ENCODE measurements at places on chromosomes 1 and 21.
A peak's percentile ranks its signal among the peaks of the same experiment; 100 is the strongest.

DNA sequence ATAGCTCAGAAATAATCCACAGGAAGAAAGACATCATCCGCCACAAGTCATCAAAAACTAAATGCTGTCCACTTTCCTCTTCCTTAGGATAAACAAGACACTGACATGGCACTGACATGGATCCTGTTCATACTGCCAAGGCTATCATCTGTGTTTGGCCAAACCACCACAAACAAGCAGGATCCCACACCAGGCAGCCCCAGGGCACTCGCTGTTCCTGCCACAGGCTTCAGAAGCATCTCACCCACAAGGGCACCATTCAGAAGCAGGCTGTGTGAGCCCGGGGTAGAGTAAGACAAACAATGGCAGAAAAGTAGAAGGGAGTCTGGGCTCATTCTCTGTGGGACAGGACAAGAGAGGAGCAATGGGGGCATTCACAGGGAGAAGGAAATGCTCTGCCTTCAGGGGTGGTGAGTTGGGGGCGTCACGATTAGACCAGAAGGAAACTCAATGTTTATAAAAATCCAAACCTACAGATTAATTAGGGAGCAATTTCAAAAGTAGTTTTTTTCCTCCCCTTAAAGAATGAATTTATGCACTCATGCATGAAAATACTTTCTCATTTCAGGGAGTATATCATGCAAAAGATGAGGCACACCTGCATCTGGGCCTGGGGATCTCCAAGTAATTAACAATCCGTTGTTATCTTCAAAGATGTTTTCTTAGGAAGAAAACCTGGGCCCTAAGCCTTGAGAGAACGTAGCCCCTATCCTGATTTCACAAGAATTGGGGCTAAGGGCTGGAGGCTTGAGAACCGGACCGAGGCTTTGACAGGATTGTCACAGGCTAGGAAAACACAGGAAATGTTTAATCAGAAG, 43.3 kb upstream of the ATP1A1 start:
- no peak for DNase-seq

DNA sequence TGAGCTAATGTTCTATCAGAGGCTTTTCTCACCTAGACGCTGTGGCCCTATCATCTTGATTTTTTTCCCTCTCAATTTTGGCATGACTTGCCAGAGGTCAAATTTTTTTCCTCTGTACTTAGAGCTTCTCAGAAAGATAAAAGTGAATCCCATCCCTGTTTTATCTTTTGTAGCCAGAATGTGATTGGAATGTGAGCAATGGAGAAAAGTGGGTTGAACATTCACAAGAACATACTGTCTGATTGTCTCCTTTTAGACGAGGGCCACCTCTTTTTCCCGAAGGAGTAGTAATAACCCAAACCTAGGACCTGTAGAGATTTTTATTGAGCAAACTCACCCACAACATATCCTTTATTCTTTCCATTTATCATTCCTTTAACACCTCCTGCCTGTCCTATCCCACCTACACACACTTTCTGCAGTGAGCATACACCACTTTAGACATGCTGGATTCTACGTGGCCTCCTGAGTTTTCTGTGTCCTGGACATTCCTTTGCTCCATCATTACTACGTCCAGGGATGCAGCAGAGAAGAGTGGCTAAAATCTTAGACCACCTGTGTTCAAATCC, 15.9 kb downstream of the S100A10 start:
- DNase-seq: no peak

- no peak for DNase-seq
Observed at GRCh38 chr1:158961178-158961577, 29.8 kb downstream of the PYHIN1 start.

GRCh38 chr21:32306021-32306780, 7.5 kb downstream of the MRAP start:
- DNase-seq: no peak

DNA sequence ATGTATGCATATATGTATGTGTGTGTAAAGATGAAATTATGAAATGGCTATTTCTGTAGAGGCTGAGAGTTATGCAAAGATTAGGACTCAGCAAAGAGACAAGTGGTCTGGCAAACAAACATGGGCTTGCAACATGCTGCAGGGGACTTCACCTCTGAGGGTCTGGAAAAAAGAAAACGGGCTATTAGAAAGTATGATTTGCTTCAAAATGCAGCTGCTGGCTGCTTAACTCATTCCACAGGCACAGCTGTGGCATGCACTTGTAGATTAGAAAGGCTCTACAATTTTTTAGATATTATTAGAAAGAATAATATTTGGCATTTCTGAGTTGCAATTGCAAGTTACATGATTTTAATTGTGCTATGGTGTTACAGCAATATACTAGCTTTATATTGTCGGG, 90.4 kb downstream of the ADAMTS1 start:
- no peak for DNase-seq

- peak; percentile 88 for DNase-seq
Observed at GRCh38 chr1:151537112-151537511, 3.0 kb upstream of the TUFT1 start.

GRCh38 chr1:219790834-219791615, 137.3 kb downstream of the SLC30A10 start:
- peak; percentile 91 for DNase-seq

GRCh38 chr1:220684890-220685289, 5.3 kb upstream of the C1orf115 start:
- no peak for DNase-seq

GRCh38 chr1:24118410-24119242, 6.7 kb upstream of the MYOM3 start:
- no peak for DNase-seq

GRCh38 chr21:25573409-25574206, 33.7 kb downstream of the MRPL39 start:
- DNase-seq: peak; percentile 98

GRCh38 chr1:242093116-242093515, 94.2 kb upstream of the MAP1LC3C start:
- no peak for DNase-seq

DNA sequence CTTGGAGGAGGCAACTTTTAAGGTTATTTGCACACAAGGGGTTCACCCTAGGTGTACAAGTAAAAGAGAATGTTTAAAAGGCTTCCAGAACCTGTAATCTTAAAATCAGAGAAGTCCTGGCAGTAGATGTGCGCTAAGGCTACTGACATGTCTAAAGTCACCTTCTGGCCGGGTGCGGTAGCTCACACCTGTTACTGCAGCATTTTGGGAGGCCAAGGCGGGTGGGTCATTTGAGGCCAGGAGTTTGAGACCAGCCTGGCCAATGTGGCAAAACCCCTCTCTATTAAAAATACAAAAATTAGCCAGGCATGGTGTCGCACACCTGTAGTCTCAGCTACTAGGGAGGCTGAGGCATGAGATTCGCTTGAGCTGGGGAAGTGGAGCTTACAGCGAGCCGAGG, 20.3 kb upstream of the DEGS1 start:
- no peak for DNase-seq

DNA sequence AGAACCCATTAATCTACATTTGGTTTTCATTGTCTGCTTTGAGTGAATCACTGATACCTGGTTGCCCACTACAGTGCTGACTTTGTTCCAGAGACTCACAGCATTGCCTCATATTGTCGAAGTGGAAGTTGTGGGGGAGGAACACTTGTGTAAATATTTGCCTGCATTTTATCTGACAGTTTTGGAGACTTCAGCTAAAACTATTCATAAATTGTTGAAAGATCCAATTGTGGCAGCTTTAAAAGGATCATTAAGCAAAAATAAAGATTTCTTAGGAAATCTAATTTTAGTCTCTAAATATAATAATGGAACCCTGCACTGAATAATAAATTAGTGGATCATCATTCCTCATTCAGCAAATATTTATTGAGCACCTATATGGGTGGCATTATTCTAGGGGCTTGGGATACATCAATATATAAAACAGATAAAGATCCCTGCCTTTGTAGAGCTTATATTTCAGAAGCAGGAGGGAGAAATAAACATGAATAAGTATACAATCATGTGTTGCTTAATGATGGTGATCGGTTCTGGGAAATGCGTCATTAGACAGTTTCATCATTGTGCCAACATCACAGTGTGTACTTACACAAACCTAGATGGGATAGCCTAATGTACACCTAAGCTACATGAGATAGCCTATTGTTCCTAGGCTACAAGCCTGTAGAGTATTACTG, 73.5 kb downstream of the OSBPL9 start:
- peak; percentile 60 for DNase-seq

GRCh38 chr1:111789666-111790316, 34.1 kb downstream of the DDX20 start:
- peak; percentile 2 for DNase-seq

- no peak for DNase-seq
Observed at GRCh38 chr1:90486134-90486824, 230.8 kb downstream of the BARHL2 start.

DNA sequence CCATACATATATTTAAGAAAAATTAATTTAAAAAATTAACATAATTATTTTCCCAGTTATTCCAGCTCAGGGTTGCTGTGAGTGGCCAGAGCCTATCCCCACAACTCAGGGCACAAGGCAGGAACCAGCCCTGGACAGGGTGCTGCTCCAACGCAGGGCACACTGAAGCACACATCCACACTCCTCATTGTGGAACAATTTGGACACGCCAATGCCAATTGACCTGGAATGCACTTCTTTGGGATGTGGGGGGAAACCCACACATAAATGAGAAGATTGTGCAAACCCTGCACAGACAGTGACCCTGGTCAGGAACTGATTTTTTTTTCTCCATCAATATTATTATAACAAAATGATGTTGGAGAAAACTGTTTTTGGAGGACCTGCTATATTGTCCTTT, 23.4 kb downstream of the SAMSN1 start:
- no peak for DNase-seq

GRCh38 chr1:200150721-200151120, 123.2 kb downstream of the NR5A2 start:
- peak; percentile 91 for DNase-seq

- no peak for DNase-seq
Observed at GRCh38 chr1:161068306-161069234, 1.1 kb downstream of the ARHGAP30 start.

GRCh38 chr1:76764638-76765454, 102.4 kb upstream of the ST6GALNAC5 start:
- no peak for DNase-seq

DNA sequence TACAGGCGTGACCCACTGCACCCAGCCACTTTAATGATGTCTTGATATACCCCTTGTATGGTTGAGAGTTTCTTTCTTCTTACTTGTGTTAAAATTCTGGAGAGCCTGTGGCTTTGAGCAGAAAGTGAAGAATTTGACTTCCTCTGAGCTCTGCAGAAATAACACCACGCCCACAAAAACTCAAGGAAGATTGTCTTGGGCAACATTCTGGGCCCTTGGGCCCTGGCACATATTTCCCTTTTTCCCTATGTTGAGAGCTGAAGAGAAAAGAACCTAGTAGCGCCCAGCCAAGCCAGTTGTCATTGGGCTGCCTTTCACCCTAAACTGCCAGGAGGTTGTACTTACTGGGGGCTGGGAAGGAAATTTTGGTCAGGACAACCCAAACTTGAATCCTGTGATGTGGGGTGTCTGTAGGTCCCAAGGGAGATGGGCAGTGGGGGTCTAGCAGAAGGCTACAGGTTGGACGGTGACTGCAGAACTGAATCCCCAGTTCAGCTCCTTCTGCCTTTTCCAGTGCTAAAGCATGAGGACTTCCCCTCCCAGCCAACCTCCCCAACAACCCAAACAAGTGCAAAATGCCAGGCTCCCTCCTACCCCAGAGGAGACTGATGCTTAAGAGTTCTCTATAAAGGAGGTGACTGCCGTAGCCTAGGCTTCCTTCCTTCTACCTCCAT, 11.7 kb upstream of the SNAPIN start:
- no peak for DNase-seq

- no peak for DNase-seq
Observed at GRCh38 chr1:1039145-1039910, 19.4 kb downstream of the AGRN start.

DNA sequence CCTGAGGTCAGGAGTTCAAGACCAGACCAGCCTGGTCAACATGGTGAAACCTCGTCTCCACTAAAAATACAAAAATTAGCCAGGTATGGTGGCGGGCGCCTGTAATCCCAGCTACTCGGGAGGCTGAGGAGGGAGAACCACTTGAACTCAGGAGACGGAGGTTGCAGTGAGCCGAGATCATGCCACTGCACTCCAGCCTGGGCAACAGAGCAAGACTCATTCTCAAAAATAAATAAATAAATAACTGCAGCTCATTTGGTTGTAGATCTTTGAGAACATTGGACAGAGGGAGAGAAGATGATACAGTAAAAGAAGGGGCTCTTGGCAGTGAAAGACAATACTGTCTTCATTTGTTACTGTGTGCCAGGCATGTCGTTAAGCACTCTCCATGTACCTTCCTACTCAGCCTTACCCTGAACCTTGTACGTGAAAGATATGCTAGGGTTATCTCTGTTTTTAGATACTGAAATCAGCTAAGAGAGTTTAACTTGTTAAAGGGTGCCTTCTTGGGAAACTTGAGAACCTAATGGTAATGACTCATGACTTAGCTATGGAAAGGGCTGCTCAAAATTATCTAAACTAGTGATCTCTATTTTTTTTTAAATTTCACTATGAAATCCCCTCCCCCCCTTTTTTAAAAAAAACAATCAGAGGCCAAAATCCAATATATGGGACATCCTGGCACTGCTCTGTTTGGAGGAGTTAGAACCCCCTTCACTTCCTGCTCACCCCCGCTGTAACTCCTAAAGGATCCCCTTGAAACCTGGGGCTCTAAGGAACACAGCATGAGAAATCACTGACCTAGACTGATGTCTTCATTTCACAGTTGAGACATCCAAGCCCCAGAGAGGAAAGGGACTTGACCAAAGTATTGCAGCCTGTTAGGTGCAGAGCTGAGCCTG, 6.8 kb upstream of the KPNA6 start:
- peak; percentile 6 for DNase-seq

- DNase-seq: no peak
Observed at GRCh38 chr21:26079366-26079765, 91.2 kb downstream of the APP start.

- DNase-seq: no peak
Observed at GRCh38 chr1:47867438-47868347, 129.5 kb downstream of the TRABD2B start.

- no peak for DNase-seq
Observed at GRCh38 chr1:45032837-45033236, 20.8 kb downstream of the UROD start.

GRCh38 chr1:226629210-226629895, 80.8 kb downstream of the STUM start:
- DNase-seq: no peak

- DNase-seq: no peak
Observed at GRCh38 chr1:42348498-42348897, 13.5 kb upstream of the FOXJ3 start.

- DNase-seq: no peak
Observed at GRCh38 chr1:1889090-1889750, 1.7 kb downstream of the GNB1 start.

DNA sequence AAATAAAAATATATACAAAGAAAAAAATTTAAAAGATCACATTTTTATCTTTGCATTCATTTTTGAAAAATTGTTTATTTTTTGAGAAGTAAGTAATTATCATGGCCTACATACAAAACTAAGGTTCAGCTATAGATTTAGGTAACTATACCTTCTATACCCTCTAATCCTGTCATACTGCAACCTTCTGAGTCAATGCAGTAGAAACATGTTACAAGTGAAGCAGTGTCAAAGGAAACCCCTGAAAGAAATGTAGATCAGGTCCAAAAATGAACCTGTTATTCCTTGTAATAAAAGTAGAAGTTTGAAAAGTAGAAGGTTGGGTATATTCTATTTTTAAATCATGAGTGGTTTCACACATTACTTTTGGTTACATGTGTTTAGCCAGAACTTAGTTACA, 51.3 kb downstream of the PTGS2 start:
- no peak for DNase-seq

- peak; percentile 73 for DNase-seq
Observed at GRCh38 chr21:34761758-34762330, 93.0 kb downstream of the CLIC6 start.
